ENCODE measurements at places on chromosomes 1 and 21. TPM values are rescaled to one million over a fixed set of nuclear protein-coding genes. Genes with fewer than 3 reads are reported as not detected.

- H3K4me1 ChIP-seq: peaks cover 8% of the 10 kb centered on the region
- peaks cover 5% of the 10 kb centered on the region for H3K27me3 ChIP-seq
- H3K27ac ChIP-seq: no peak overlapping the region
- H3K36me3 ChIP-seq: no peaks in the 10 kb centered on the region
- no peak overlapping the region for H3K4me3 ChIP-seq
These were observed 68.3 kb upstream of the NEK7 start for GRCh38 chr1:198088360-198089071.

DNA sequence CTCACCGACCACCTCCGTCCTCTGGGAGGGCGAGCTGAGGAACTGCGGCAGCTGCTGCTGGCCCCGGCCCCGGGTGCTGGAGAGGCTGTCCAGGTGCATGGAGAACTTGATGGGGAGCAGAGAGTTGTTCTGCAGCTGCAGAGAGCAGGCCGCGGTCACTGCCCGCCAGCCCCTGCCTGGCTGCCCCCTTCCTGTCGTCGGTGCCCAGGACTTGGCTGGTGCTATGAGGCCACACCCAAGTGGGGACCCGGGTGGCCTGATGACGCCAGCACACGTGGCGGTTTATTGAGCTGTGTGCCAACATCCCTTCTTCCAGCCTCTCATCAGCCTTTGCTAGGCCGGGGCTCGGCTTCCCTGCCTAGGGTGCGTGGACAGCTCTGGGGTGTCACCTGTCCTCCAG lies 5.3 kb upstream of the TMEM52 start:
- no peak for DNase-seq
- no peaks in the 10 kb centered on the region for H3K27me3 ChIP-seq
- H3K4me3 ChIP-seq: no peak overlapping the region
- H3K36me3 ChIP-seq: no peaks in the 10 kb centered on the region
- no peaks in the 10 kb centered on the region for H3K4me1 ChIP-seq
- H3K27ac ChIP-seq: no peak overlapping the region

NTRK1 gene
- 49.8 TPM for total RNA-seq

ABCG1 gene
- total RNA-seq: 10.2 TPM

DNA sequence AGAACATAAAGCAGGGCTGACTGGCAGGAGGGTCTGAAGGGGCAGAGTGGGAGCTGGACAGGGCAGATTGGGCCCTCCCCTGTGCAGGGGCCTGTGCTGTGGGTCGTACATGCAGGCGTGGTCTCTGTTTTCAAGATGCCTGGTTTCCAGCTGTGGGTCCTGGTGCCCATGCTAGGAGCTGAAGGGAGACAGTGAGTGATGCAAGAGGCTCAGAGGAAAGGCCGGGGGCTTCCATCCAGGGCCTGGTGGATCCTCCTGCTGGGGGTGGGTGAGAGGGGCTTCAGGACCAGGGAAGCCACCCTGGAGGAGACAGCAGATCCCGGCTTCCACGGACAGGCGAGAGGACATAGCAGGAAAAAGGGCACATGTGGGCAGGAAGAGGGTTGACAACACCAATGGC lies 349.0 kb upstream of the VAMP3 start:
- H3K27ac ChIP-seq: no peak overlapping the region
- H3K36me3 ChIP-seq: no peaks in the 10 kb centered on the region
- H3K4me3 ChIP-seq: no peak overlapping the region
- DNase-seq: no peak
- no peaks in the 10 kb centered on the region for H3K27me3 ChIP-seq

Data from activated T-helper 1 cell treated with anti-CD3 and anti-CD28 coated beads, Interleukin-12 subunit alpha, Interleukin-12 subunit beta, Interleukin-2, Interleukin-4 antibody, amounts not matched to agents 30 ng/mL and 10 ng/mL and 1 ng/mL, durations not matched to agents 14 hours and 24 hours and 36 hours (primary cell).